NCI-H1436 treated with DMSO at 0.1 percent for 48 hours (cell line): ENCODE measurements at places on chromosomes 2 and 18.

- DNase-seq: no peak
Observed at GRCh38 chr2:106358521-106358920, 109.7 kb downstream of the RGPD3 start.

DNA sequence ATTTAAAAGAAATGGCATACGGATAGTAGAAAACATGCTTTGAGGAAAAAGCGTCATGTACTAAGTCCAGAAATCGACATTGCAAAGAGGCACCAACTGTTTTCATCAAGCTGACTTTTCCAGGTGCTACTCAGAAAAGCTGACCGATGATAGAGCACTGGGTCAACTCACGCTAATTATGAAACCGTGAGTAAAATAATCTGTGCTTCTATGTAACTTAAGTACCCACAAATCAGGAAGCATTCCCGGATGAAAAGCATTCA, 353 bp upstream of the NUP35 start:
- DNase-seq: no peak

- no peak for DNase-seq
Observed at GRCh38 chr2:241895712-241896641, 26.4 kb downstream of the RTP5 start.

DNA sequence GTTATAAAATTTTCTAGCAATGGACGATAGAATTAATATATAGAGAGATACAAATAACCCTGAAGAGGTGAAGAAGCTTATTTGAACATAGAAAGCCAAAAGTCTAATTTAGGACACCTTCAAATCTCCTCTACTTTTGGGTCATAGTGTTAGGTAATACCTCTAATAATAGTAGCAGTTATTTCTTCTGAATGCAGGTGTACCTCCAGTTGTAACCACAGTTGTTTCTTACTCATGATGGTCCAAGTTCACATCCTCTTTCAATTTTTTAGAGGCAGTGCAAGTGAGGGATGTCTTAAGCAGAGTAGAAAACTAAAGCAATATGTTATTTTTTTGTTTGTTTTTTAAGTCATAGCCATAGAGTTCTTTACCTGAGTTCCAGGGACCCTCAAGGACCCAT, 429.5 kb downstream of the CCDC85A start:
- no peak for DNase-seq

DNA sequence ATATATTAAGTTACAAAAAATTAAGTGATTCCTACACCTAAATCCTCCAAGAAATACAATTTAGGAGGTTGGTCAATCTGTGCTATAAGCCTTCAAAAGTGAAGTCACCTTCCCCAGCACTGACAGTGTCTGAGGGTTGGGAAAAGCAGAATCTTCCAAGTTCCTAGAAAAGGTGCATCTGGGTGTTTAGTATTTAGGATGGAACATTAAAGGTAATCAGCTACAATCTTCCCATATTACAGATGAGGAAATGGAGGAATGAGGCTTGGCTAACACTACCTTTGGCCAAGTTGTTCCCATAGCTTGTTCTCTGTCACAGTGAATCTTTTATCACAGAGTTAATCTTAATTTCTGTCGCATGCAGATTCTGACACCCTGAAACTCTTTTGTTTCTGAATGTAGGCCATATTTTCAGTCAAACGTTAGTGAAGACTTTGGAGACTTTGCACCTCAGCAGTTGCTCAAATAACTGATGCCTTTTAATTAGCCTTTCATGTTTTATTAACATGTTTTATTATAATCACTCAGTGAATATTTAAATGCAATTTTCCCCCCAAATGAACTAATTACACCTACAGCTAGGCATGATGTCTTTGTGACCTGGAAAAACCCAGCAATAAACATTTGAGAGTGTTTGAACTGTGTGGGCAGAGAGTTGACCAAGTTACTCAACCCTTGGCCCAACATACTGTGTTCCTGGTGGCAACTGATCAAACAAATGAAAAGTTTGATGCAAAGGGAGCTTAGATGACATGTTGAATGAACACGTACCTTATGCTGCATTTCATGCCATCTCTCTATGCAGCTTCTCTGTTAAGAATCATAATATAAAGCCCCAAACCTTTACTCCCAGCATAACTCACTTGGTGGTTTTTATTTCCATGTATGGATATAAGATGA, 17.6 kb downstream of the FN1 start:
- no peak for DNase-seq

DNA sequence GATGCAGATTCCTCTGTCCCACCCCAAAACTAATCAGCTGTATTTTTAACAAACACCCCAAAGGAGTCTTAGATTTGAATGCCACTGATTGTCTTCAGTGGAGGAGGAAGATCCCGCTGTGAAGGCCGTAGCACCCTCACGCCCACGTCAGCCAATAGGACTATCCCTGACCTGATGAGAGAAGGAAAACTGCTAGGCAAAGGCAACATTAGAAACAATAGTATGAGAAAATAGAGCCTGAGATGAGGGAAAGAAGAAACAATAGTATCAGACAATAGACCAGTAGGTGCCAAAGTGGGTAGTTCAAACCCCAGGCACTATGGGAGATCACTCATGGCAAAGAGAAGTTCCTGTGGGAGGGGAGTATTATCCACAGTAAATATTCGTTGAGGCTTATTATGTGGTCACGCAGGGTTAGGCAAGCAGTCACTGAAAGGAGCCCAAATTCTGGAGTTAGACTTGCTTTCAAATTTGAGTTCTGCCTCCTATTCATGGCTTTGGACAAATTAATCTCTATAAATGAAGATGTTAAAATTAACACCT, 2.8 kb downstream of the PCBP1 start:
- no peak for DNase-seq

DNA sequence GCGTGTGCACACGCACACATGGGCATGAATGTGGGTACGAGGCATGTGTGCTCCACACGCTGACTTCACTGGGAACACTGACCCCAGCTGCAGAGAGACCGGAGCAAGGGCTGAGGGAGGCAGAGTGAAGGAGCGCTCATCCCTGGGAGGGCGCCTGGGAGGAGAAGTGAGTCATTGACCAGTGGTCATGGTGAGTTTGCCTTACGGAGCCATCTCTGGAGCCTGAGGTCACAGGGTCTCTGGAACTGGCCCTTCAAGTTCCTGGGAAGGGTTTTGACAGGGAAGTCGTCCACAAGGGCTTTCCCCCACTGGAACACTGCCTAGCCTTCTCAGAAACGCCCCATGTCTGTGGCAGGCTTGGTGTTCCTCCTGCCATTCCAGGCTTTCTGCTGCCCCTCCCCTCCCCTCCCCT, 14.3 kb upstream of the TMEM185B start:
- no peak for DNase-seq

DNA sequence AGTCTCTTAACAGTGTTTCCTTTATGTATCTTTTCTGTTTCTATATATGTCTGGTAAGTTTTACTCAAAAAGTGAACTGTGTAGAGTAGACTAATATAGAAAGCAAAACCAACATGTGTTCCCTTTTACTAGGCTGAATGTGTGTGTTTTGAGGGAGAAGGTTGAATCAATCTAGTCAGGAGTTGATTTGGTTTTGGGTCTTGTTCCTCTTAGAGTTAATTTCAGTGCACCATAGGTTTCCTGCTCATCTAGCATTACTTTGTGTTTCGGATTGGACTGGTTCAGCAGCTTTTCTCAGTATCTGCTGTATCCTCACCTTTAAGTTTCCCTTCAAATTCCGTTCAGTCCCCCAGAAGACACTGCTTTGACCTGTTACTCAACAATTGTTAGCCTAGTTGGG, 52.0 kb upstream of the TRIM43 start:
- DNase-seq: no peak

DNA sequence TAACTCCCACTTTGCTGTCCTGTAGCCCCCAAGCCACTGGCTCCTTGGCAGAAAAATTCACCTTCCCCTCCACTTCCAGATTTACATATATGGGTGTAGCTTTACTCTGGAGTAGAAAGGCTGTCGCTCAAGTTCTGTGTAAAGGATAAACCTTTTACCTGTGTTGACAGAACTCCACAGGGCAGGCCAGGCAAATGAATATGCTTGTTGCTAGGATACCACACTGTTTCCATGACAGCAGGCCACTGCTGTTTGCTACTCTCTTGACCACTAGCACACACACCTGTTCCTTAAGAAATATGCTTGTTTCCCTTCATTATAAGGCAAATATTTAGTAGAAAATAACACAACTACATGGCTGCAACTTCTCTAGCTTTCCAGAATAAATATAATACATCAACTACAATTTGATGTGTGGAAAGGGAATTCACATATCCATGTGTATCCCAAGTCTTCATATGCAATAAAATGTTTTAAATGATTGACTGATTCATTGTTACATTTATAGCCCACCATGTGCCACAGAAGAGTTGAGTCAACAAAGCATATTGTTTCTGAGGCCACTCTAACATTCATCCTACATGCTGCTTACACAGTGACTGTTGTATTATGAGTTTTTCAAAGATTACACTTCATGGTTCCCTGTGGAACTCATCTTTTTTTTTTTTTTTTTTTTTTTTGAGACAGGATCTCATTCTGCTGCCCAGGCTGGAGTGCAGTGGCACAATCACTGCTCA, 56.2 kb upstream of the ROCK1 start:
- no peak for DNase-seq

DNA sequence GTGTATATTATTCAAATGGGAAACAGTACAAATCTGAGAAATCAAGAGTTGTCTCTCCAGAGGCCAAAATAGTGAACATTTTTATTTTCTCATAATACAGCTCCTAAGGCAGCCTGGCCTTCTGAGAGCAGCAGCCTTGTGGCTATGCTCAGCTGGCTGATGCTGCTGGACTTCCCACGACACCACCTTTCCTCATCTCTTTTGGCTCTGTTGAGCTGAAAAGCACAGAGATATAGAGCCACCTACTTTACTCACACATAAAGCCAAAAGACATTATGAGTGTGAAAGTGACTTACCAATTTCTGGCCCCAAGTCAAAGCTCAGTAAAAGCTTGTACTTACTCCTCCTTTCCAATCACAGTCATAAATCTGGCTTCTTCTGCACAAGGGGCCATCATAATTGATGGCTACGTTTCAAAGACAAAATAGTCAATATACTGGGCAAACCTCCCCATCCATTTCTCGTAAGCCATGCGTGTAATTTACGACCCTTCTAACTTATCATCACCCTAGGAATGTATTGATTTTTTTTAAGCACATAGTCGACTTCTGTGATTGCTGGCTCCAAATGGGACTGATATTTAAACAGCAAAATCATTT, 18.6 kb upstream of the REG3A start:
- DNase-seq: no peak

DNA sequence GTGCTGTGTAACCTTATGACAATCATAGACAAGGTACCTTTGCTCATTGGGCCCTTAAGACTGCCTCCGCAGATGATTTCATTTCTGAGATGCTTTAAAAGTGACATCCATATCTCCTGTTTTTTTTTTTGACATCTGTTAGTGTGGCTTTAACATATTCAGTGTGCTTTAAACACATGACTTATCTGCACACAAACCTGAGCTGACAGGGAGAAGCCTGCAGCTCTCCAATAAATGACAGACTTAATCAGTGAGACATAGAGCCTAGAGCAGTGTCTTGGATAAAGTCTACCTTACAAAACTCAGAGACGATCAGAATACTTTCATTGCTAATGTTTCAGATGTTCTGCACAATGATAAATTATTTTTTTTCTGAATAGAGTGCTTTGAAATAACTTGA, 130.7 kb downstream of the UBE2E3 start:
- DNase-seq: no peak

- DNase-seq: no peak
Observed at GRCh38 chr2:229901819-229902218, 20.0 kb downstream of the TRIP12 start.

DNA sequence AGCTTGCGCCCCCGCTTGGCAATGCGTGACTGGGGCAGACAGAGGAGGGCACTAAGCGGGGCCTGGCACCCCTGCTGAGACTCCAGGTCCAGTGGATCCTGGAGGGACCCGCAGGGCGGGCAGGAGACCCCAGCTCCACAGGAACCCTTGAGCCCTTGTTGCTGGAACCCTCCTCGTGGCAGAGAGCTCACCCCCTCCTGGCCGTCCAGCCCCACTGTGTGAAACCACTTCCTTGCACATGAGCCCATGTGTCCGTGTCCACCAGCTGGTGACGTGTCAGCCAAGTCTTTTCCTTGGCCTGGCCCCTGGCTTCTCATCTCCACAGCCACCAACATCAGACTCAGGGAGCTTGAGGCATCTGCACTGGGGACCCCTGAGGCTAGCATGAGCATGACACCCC, 38.0 kb downstream of the BIN1 start:
- DNase-seq: no peak

DNA sequence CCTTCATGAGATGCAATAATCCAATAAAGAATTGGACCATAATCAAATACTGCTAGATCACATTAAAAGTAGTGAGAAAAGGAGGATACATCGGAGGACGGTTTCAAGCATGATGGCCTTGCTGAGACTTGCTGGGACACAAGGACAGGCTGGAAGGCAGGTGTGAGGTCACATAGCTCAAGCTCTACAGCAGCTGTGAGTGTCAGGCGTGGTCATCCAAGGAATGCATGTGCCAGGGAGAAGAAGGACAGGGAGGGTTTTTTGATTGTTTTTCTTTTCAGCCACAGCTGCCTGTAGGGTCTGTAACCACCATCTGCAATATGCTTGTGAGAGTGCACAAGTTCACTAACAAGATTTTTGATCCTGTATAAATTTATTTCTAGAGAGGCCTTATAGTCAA, 57.6 kb downstream of the BMP10 start:
- DNase-seq: no peak

DNA sequence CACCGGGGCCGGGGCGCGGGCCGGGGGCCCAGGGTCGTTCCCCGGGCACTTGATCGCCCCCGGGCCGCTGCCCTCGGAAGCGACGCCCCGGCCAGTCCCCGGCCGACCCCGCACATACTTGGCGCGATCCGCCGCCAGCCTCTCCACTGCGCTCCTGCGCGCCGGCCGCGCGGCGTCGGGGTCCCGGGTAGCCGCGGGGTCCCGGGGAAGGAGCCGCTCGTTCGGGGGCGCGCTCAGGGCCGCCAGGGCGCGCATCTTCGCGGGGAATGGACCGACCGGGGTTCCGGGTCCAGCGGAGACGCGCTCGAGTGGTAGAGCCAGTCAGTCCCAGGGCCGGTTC, 204 bp downstream of the FAM110C start:
- DNase-seq: no peak

GRCh38 chr18:54267701-54268100, 1.6 kb upstream of the POLI start:
- no peak for DNase-seq

DNA sequence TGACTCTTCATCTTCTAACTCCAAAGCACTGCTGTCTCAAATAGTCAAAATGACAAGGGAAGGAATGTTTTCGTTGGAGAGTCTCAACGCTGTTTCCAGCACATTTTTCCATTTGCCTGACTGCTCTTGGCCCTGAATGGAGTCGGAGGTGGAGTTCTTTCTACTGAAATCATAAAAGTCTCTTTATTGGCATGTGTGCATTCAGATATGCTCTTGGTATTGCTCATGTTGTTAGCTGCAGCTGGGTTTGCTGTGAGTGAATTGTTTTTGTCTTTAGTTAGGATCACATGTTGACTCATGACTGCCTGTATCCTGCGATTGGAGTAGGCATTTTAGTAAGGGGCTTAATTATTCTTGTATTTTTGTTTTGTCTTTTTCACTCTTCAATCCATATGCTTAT, 16.8 kb downstream of the TMEM17 start:
- no peak for DNase-seq
